ENCODE measurements at places on chromosomes 6 and 20.

DNA sequence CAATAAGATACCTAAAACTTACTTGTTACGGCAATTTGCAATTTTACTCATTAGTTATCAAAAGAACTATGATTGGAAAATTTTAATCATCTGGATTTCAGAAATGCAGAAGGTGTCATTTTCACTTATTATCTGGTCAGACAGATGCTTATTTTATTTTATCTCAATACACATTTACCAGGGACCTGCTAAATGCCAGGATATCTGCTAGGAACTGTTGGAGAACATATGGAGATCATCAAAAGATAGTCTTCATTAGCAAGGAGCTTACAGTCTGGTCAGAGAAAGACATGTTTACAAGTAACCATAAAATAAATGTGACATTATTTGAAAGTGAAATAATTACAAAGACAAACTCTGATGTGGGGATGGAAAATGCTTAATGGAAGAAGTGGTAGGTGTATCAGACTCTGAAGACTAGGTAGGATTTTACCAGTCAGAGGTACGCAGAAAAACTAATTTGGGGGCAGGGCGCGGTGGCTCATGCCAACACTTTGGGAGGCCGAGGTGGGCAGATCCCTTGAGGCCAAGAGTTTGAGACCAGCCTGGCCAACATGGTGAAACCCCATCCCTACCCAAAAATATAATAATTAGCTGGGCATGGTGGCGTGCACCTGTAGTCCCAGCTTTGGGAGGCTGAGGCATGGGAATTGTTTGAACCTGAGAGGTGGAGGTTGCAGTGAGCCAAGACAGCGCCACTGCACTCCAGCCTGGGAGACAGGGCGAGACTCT is 137.8 kb downstream of the MYB start:
- DNase-seq, result no peak

DNA sequence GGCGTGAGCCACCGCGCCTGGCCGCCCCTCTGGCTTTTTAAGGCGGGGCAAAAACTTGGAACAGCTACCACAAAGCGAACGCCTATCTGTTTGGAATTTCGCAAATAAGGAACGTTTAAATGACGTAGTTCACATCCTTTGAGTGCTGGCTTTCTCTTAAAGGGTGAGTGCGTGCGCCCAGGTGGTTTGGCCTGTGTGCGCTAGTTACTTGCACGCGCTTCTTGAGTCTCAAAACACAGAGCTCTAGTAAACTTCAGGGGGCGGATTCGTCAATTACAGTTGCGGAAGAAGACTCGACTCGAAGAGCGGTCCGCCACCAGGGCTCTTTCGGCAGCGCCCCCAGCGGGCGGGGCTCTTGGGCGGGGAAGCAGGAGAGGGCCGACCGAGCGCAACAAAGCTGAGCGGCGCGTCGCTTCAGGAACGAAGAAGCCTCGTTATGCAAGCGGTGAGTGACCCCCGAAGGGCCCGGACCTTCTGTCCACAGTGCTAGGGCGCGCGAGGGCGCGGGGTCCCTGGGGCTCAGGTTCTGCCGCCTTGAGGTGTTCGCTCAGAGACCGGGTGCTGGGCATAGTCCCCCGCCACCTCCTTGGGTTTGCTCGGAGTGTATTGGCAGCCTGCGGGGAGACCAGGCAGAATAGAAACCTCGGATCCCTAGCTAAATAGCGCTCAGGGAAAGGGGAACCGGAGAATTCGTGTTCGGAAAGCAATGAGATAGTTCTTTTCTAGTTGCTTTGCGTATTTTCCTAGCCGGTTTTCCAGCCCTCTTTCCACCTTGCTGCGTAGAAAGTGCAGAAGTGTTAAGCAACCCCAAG is at the start of gene SYCP2L:
Gene SYCP2L (plus strand): TSS at position 362 of the 812 bp plus-strand sequence. CDS start 75 bp downstream, at position 437.
- DNase-seq, result no peak

DNA sequence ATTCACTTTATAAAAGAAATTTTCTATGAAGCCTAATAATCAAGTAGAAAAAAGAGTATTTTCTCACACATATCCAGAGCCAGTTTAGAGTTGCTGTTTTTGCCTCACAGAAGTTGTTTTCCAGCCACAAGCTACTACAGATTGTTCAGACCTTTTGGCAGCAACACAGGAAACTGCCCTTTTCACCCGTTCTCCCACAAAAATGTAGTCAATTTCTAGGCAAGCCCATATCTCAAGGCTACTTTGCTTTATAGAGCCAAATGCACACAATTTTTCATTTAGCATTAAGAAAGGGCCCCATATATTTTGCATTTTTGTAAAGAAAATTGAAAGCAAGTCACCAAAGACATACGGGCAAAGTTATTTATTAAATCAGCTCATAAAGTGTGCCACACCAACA is 49.5 kb downstream of the EPB41L2 start:
- DNase-seq, result no peak

DNA sequence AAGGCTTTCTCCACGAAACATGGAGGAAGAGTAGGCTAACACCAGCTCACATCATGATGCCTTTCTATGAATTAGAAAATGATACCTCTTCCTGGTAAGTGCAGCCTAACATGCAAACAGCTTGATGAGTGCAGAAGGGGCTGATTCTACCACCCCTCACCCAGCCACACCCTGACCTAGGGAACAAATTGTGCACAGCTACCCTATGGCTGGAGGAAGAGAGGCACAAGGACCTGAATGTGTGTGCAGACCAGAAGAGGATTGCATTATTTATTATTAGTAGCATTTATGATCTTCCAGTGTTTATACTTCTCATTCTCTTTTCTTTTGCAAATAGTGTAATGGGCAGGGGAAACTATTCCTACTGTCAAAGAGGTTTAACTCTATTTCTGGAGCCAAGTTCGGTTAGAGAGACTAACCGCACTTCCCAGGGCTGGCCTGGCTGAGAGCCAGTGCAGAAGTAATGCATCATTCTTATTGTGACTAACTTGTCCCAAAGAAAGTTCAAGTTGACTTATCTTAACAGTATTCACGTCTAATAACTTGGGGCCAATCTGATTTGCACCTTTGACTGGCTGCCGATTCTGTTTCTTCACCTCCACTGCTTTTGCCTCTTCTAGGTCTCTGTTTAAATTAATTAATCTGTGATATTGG is 237.5 kb downstream of the CD83 start:
- peak; percentile 34 for DNase-seq

DNA sequence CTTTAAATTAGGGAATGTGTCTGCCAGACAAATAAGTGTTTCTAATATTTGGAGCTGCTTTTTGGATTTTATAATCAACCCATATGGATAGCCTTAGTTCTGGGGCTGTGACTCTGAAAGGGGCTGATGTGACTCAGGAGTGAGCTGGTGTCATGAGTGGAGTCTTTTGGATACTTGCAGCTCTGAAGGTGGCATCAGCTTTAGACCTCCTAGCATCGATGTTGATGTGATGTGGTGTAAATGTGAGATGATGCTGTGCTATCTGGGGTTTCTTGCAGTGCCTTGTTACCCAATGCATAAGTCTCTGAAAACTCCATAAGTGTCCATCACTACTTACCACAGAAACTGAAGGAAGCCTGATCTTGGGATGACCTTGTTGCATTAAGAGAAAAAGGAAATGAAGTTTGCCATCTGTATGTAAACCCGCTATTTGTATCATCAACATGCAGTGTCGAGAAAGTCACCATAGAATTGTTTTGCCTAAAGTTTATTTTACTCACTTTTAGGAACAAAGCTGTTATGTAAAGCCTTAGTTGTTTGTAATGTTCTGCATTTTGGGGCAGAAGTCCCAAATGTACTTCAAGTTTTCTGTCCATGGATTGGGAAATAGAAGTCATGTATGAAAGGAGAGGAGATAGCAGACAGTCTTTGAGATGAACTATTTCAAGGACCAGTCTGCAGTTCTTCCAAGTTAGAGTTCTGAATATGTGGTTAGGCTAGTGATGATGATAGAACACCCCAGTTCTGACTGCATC is 8.0 kb downstream of the FOXO3 start:
- no peak for DNase-seq

- no peak for DNase-seq
Measured at GRCh38 chr6:14321992-14322772, 204.6 kb downstream of the CD83 start.

GRCh38 chr6:78598966-78599365 is 268.4 kb upstream of the IRAK1BP1 start:
- DNase-seq, result peak; percentile 94

- no peak for DNase-seq
Measured at GRCh38 chr6:38404355-38404754, 235.4 kb downstream of the BTBD9 start.

DNA sequence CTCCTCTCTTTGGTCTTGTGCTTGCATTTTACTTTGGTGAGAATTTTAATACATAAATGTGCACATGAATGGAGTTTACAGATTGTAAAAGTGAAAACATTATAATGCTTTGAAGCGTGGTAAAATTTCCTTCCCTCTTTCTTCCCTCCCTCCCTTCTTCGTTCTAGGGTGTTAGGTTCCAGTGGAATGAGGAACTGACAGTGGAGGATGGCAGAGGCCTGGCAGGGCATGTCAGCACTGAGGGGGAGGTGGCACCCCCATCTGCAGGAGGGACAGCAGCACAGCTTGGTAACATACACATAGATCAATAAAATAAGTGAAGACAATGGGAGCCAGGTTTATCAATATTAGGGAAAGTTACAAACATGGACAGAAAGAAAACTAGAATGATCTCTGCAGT is 47.5 kb downstream of the RNASET2 start:
- no peak for DNase-seq

DNA sequence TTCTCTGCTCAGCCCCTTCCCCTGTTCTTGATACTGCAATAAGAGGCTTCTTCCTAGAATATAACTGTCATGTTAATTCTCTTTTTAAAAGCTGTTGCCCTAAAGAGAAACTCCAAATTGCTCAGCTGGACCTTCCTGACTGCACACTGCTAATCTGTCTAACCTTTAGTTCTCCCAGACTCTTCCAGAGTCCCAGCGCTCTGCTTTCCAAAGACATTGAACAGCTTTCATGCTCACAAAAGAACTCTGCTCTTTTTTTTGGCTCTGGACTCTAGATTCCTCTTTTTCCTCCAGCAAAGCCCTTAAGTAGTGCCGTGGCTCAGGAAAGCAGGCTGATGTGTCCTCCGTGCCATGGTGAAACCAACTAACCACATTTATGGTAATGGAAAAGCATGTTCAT is 356.6 kb upstream of the RSPO3 start:
- DNase-seq, result no peak

- no peak for DNase-seq
Measured at GRCh38 chr6:55902796-55903195, 27.4 kb upstream of the BMP5 start.

DNA sequence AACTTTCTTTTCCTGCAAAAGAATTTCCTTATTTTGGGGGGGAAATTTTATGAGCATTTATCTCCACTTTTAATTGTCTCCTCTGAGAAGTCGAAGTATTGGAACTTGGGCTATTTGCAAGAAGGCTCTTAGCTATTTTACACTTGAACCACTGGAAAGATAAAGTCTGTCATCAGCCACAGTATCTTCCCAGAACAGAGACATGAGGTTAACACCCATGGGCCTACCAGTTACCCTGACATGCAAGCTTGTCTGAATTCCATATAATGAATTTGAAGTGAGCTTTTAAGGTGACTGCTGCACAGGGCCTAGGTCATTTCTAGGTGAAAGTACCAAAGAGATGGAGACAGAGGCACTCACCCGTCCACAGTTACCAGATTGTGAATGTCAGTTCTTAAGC is 193.1 kb downstream of the SIM1 start:
- no peak for DNase-seq

DNA sequence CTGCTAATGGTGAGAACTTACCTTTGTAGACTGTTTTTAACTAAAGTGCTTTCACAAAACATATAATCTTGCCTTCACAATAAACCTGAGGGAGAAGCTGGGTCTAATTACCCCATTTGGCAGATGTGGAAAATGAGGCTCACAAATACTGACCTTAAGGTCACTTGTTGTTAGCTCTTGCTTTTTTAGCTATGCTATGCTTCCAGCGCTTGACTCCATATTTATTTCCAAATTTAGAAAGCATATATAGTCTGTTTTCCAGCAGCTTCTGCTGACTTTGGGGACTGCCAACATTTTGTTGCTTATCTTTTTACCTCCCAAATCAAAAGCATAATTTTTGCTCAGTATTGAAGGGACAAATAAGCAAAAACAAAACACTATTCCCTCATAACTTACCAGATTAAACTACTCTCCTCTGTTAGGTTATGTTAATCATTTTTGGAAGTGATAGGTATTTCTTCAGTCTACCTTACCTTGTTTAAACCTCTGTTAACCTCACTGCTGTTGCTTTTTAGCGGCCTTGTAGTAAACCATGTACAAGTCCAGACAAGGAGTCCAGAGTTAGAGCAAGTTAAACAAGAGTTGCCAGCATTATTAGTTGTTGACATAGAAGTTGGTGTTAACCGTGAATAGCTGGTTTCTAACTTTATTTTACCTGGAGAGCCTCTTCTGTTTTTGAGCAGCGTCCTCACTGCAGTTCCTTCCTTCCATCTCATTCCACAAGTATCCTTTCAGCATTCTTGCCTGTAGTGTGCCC is 4.9 kb upstream of the BTBD3 start:
- DNase-seq, result no peak

GRCh38 chr6:27617700-27618689 is 145.1 kb upstream of the ZNF184 start:
- peak; percentile 82 for DNase-seq

GRCh38 chr20:62476056-62476838 is 452 bp upstream of the GATA5 start:
- DNase-seq, result no peak

- DNase-seq, result peak; percentile 62
Measured at GRCh38 chr6:13538084-13538483, 36.3 kb upstream of the SIRT5 start.

- DNase-seq, result no peak
Measured at GRCh38 chr6:37125774-37126492, 44.0 kb upstream of the PIM1 start.

DNA sequence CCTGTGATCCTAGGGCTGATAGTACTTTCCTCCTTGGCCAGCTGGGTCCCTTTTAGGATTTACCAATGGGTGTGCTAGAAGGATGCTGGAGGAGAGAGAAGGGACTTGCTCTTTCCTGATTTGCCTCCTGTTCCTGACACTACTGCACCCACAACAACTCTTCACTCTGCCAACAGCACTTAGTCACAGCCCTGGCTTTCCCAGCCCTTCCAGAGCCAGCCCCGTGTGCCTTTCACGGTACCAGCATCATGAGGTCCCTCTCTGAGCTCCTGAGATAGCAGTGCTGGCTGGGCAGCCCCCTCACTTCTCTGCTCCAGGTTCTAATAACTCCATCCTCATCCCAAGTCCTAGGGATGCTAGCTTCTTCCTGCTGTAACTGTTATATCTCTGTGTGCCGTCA is 80.9 kb downstream of the DNAH8 start:
- DNase-seq, result no peak

GRCh38 chr6:154478021-154478700 is 32.3 kb downstream of the CNKSR3 start:
- DNase-seq, result no peak

DNA sequence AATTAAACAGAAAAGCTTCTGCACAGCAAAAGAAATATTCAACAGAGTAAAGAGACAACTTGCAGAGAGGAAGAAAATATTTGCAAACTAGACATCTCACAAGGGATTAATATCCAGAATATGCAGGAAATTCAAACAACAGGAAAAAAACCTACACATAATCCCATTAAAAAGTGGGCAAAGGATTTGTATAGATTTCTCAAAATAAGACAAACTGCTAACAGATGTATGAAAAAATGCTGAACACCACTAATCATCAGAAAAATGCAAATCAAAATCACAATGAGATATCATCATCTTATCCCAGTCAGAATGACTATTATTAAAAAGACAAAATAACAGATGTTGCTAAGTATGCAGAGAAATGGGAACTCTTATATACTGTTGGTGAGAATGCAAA is 129.6 kb downstream of the SYNDIG1 start:
- no peak for DNase-seq
